ENCODE measurements at places on chromosomes 4 and X.

- DNase-seq = peak; percentile 1
Observed at GRCh38 chr4:1488831-1489638, 82.8 kb upstream of the NKX1-1 start.

DNA sequence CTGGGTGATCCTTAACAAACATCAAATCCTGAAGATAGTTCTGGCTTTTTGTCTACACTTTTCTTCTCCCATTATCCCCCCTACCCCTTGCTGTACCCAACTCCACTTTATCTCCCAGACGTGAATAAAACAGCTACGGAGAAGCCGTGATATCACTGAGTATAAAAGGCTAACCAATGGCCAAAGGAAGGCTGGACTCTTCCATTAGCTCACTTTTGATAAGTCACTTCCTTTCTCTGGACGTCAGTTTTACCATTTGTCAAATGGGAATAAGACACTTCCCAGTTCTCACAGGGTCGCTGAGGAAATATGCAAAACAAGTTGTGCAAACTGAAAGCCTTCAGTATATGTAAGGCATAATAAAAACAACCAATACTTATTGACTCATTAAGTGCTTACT lies 38.6 kb upstream of the EDA2R start:
- no peak for DNase-seq

DNA sequence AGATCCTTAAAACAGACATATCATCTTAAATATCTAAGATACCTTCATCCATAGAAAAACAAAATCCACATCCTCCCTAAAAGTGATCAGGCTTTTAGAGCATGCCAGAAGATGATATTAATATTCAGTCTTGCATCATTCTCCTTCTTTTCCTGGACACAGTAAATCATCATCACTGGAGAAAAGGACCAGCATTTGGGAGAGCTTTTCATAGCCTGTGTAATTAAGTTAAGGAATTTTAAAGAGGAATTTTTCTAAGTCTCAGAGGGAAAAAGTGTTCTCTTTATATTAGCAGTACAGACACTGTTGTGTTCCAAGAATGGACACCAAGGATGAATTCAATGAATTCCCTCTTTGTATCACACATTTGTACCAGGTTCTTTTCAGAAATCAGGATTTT lies 696 bp downstream of the SCRG1 start:
- no peak for DNase-seq

DNA sequence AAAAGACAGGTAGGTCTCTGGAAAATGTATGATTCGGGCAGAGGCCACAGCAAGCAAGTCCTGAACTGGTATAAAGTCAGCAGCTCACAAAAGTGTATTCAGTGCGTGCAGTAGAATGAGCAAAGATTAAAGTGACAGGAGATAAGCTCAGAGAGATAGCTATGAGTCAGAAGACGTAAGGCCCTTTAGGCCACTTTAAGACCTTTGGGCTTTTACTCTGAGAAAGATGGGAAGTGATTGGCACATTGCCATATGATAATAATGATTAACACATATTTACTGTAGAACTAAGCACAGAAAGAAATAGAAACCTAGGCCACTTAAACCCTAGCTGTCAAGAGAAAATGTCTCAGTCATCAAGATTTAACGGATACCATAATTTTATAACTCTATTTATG lies 51.7 kb downstream of the TBCK start:
- DNase-seq = no peak

DNA sequence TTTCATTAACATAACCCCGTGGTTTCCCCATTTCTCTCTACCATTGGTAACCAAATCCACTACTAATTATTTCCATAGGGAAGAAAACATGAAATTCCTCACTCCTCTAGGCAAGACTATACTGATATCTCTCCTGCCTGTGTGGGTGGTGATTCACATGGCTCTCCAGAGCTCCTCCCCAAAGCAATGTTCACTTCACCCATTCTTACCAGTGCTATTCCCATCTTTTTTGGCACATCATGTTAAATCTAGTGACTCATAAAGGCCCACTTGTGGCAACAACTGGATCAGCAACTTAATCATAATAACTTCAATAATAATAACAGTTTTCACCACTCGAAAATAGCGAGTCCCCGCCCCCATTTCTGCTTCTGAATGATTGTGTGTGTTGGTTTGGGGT lies 6.1 kb upstream of the HCCS start:
- DNase-seq = no peak

- no peak for DNase-seq
Observed at GRCh38 chrX:37603938-37604409, 32.5 kb downstream of the LANCL3 start.

- DNase-seq = no peak
Observed at GRCh38 chrX:140589657-140590056, 84.8 kb upstream of the SOX3 start.

DNA sequence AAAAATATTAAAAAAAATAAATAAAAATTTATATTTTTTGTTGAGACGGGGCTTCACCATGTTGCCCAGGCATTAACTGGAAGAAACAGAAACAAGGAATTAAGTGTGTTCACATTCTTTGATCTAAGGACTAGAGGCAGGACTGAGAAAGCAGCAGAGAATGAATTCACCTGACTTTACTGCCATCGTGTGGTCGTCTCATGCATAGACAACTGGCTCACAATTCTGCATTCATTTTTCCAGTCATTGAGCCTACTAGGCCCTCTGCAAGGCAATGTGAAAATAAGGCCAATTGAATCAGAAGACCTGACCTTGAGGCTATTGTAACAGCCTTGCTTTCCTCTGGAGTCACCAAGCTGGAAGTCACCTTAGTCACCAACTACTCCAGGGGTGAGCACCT lies 37.4 kb downstream of the LHFPL1 start:
- no peak for DNase-seq

GRCh38 chr4:141995056-141995455 lies 358.7 kb downstream of the IL15 start:
- no peak for DNase-seq

GRCh38 chrX:3443184-3443583 lies 96.7 kb upstream of the MXRA5 start:
- DNase-seq = no peak

- DNase-seq = no peak
Observed at GRCh38 chr4:112509243-112510141, 6.5 kb downstream of the NEUROG2 start.

GRCh38 chrX:1899841-1900240 lies 285.0 kb downstream of the ASMT start:
- DNase-seq = no peak

GRCh38 chr4:141417387-141417786 lies 196.7 kb downstream of the ZNF330 start:
- DNase-seq = no peak

DNA sequence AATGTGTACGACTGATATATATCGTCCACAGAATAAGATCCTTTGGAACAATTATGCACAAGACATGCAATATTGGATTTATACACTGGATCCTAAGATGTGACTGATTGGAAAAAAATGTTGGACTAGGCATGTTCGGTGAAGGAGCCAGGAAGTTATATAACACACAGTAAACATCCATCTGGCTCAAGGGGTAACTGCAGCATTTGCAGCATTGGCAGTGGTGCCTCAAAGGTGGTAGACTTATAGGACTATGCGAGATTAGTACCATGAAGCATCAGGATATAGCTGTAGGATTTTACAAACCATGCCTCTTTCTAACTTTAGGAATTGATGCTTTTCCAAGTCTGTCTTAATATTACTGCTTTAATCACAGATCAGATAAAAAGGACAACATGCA lies 34.3 kb downstream of the MSX1 start:
- no peak for DNase-seq

DNA sequence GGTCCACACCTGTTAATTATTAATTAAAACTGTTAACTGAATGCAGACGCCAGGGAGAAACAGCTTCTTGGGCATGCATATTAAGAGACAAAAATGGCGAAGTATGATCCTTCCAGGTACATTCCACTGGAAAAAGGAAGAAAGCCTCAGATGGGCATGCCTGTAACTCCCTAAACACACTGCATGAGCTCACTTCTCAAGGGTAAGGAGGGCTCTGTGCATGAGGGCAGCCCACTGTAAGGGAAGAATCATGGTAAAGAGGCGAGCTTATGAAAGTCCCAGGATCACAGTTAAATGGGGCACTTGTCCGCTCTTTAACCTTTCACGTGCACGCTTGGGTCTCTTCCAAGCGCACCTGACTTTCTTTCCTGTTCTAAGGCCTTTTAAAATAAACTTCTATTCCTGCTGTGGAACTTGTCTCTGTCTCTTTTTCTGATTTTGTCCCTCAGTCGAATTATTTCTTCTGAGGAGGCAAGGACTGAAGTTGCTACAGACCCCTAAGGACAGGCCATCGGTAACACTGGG lies 321.7 kb downstream of the PPP1R2C start:
- DNase-seq = no peak

DNA sequence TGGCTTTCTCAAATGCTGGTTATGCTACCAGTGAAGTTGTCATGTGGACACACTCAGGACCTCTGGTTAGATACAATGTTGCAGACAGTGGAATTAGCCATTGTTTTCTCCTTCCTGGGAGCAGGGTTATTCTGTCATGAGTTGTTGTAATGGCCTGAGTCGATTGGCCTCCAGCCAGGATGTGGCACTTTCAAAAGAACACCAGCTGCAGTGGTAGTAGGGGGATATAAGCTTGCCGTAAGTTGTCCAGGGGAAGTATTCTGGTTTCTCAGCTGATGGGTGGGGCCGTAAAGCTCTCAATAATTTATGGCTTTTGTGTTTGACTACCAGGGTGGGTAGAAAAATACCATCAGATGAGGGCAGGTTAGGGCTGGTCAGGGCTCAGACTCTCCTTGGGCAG lies 697.5 kb upstream of the GNPDA2 start:
- no peak for DNase-seq

DNA sequence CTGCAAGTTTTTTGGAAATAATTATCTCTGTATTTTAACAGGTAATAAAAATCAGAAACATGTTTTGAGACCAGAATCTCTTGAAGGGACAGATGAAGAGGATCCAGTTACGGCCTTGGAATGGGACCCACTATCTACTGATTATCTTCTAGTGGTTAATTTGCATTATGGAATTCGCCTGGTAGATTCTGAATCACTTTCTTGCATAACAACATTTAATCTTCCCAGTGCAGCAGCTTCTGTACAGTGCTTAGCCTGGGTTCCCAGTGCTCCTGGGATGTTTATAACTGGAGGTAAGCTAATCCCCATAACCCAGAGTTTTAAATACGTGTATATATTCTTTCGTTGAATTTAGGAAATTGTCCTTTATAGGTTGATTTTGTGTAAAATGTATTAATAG lies 59.4 kb downstream of the WDR17 start:
- no peak for DNase-seq

DNA sequence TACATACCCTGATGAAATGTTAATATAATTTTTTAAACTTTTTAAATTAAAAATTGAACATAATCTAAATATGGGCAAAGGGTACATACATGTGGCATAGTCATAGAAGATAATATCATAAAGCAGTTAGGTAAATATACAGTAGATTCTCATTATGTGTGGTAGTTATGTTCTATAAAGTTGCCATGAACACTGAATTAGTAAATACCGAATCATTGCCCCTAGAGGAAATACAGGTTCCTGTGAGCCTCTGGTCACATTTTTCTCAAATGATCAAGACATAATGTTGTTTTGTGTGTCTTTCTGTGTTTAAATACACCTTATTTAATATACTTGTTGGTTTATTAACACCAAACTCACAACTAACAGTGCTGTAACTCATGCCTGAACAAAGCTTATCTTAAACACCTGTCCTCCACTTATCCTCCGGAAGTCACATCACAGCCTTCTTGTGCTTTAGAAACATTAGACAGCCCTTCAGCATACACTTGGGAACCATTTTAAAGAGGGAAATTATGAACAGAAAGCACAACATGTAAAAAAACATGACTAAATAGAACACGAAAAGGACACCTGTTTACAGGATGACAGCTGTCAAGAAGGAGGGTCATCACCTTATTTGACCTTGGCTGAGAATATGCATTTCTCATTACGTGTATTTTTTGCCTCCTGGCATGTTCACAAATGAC lies 169.4 kb upstream of the NAP1L5 start:
- DNase-seq = no peak

DNA sequence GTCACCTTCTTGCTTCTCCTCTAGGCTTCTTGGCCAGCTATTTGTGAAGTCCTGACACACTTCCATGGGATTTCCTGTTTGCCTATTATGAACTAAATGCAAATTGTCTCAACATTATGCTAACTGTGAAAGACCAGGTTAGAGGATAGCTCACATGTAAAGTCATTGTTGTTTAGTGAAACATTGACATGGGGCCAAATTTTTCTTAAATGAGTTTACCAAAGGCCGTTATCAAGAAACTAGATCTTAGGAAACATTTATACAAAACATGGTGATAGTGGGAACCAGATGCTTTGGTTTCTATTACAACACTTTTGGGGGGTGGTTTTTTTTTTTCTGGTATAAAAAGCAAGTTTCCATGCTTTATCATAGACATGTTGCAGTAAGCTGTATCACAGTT lies 466.8 kb upstream of the FAM241A start:
- DNase-seq = no peak

All from activated T-cell treated with anti-CD3 and anti-CD28 coated beads, Interleukin-2, amount 50 U/mL, for 4 hours (primary cell).